ENCODE measurements at places on chromosomes 16 and 17. TPM values are rescaled to one million over a fixed set of nuclear protein-coding genes. Genes with fewer than 3 reads are reported as not detected.

KCNJ12 gene
- polyA plus RNA-seq: 8.0 TPM

DNA sequence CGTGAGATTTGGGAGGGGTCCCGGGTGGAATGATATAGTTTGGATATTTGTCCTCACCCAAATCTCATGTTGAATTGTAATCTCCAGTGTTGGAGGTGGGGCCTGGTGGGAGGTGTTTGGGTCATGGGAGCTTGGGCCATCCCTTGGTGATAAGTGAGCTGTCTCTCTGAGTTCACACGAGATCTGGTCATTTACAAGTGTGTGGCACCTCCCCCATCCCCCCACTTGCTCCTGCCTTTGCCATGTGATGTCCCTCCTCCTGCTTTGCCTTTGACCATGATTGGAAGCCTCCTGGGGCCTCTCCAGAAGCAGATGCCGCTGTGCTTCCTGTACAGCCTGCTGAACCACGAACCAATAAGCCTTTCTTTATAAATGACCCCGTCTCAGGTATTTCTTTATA is 21.3 kb upstream of the BAIAP2 start:
- no peak for DNase-seq

TSPOAP1 gene
- 41.1 TPM for polyA plus RNA-seq

GRCh38 chr17:77734371-77735080 is 224.0 kb upstream of the TNRC6C start:
- no peak for DNase-seq

DPEP3 gene
- polyA plus RNA-seq: 0.11 TPM

- DNase-seq: no peak
Measured at GRCh38 chr17:1490643-1491442, 1.6 kb downstream of the MYO1C start.

GRCh38 chr17:65633988-65634387 is 72.5 kb upstream of the AXIN2 start:
- no peak for DNase-seq

GRCh38 chr17:30519707-30520106 is 42.5 kb downstream of the GOSR1 start:
- no peak for DNase-seq

DNA sequence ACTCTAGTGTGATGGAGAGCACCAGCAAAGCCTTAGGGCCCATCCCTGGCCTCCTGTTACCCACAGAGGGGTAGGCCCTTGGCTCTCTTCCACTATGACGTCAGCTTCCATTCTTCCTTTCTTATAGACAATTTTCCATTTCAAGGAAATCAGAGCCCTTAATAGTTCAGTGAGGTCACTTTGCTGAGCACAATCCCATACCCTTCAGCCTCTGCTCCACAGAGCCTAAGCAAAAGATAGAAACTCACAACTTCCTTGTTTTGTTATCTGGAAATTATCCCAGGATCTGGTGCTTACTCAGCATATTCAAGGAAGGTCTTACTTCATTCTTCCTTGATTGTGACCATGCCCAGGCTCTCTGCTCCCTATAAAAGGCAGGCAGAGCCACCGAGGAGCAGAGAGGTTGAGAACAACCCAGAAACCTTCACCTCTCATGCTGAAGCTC is at the start of gene CCL8:
Gene CCL8 (plus strand): TSS at position 397 of the 445 bp plus-strand sequence. CDS start 67 bp downstream, outside the sequence.
- no peak for DNase-seq

KRTAP2-1 gene
- polyA plus RNA-seq: not detected

DNA sequence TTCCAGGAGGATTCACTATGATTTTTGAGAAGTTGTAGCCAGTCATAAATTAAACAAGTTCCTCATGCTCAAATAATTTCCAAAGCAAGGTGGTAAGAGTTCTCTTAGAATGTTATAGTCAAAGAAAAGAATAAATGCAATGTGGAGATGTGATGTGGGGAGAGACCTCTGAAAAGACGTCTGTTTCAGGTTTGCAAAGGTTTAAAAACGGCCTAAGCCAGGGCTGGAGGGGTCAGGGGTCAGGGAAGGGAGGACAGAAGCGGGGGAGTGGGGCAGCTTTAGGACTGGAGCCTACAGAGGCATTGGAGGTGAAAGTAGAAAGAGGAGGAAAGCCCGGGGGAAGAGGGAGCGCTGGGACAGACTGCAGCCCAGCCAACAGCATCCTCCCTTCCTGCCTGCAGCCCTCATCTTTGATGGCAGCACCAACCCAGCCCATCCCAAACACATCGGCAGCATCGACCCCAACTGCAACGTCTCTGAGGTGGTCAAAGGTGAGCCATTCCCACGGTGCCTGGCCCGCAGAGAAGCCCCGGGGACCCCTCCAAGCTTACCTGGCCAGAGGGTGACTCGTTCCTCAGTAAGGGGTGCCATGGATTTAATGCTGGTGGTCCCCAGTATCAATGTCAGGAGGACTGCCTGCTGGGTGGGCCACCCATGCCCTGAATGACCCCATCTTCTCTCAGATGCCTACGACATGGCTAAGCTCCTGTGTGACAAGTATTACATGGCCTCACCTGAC is 11.4 kb downstream of the PDK2 start:
- no peak for DNase-seq

KRT27 gene
- polyA plus RNA-seq: not detected

KRTAP3-2 gene
- polyA plus RNA-seq: not detected

DNA sequence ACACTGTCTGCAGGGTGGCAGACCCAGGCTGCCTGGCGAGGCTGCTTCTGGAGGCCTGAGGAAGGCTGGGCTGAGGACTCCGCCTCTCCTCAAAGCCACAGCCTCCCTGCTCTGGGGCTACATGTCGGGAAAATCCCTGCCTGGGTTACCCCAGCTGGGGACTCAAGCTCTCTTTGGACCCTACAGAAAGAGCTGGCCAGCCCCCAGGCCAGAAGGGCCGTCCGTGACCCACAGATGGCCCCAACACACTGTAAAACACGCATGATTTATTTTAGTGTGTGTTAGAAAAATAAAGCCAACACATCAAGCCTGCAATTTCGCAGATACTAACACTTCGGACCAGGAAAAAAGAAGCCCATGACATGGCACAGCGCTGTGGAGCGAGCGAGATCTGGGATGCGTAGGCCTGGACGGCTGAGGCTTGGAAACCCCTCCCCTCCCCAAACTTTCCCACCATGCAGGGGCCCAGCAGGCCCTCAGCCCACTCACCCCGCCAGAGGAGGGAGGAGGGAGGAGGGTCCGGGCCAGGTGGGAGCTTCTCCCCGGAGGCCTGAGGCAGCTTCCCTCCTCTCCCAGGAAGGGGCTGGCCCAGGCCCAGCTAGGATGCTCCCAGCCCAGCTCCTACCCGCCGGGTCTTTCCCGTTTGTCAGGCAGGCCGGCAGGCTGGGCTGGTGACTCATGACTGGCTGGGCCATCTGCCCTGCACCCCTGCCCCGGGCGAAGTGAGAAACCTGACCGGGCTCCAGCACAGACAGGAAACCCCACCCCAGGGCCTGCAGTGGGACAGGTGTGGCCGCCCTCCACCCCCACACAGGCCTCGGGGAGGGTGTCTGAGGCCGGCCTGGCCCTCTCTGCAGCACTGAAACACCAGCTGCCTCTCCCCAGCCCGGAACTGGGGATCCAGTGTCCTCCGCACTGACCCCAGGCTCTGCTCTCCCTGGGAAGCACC is 34.1 kb upstream of the SLC38A10 start:
- no peak for DNase-seq

- no peak for DNase-seq
Measured at GRCh38 chr16:11597235-11598095, 10.7 kb upstream of the LITAF start.

DNA sequence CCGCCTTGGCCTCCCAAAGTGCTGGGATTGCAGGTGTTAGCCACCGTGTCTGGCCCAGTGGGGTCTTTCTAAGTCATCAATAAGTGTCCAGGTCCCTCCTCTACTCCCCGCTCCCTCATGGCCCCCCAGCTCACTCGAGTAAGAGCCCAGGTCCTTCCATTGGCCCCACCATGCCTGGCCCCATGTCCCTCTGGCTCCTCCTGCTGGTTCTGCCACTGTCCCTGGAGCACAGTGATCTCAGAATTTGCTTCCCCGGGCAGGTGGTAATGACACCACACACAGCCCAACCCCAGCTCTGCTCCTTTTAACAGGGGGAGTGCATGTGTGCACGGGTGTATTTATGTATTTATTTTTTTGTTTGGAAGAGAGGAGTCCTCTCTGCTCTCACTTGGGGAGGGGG is 19.6 kb downstream of the MGAT5B start:
- DNase-seq: no peak

GRCh38 chr16:86941731-86942130 is 363.4 kb downstream of the FOXL1 start:
- no peak for DNase-seq

DNA sequence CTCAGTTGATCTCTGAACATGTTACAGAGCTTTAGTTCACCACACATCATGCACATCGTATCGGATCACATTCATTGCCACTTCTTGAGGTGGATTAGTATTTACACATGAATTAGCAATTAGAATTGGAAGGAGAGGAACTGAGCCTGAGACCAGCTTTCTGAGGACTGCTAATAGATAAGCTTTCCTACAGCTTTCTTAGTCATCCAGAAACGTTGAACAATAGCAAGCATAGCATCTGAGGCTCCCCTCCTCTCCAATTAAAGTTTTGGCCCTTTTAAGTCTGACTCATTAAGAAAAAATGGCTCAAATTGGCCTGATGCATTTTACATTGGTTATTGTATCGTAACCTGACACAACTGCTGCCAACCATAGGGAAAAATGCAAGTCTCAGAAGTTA is 1130.4 kb downstream of the CDH8 start:
- no peak for DNase-seq

- no peak for DNase-seq
Measured at GRCh38 chr16:54986409-54986808, 55.7 kb downstream of the IRX5 start.

DNA sequence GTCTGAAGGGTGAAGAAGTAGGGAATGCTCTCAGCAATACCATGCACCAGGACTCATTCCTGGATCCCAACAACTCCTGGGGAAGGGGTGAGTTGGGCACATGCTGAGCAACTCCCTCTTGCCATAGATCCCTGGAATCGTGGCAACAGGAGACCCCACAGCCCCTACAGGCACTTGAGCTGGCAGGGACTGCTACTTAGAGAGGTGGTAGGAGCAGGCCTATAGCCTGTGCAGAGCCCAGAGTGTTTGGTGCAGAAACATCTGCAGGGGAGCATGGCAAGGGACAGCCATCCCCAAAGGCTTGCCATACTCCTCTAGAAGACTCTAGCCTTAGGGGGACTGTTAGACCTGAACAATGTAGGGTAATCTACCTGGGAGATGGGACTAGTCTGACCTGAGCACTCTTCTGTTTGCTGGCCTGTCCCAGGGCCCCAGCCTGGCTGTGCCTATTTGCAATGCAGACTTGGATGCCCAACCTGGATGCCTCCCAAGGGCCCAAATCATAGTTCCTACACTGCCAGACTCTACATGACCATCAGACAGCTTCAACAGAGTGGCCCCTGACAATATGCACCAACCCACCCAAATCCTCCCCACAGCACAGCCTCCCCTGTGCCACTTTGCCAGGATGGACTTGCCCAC is 568.6 kb upstream of the KIF2B start:
- no peak for DNase-seq

PTGES3L gene
- 1.9 TPM for polyA plus RNA-seq

MTMR4 gene
- polyA plus RNA-seq: 45.8 TPM

GRCh38 chr17:17505610-17506171 is 9.5 kb upstream of the RASD1 start:
- DNase-seq: no peak

DNA sequence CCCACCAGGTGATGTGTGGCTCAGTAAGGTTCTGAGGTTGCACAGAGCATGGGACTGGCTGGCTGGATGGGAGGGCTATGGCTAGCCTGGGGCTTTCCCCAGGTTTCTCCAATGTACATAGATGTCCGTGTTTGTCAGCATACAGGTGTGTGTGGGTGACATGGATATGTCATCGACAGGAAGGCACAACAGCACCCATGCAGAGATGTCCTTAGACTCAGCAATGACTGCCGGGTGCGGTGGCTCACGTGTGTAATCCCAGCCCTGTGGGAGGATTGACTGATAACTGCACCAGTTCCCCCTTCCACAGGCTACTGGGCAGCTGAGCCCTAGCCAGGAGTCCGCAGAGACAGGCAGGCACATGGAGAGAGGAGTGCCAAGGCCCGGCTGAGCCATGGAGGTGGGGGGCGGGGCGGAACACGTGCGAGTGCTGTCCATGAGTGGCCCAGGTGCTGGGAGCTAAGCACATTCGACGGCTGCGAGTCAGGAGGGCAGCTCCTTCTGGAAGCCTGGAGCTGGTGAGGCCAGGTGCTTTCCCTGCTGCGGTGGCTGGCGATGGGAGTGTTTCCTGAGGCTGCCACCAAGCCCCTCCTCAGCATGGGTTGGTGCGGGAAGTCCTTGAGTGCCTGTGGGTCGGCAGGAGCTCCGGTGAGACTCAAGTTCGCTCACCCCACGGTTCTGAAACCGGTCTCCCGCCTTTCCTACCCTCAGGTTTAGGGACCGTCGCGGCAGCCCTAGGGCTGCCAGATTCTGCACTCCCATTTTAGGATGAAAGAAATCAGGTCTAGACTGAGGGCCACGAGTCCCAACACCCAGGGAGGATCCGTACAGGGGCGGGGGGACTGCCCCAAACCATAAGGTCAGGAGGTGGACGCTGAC is 858 bp upstream of the ASPSCR1 start:
- no peak for DNase-seq

- DNase-seq: no peak
Measured at GRCh38 chr16:84585886-84586285, 32.0 kb downstream of the COTL1 start.

DNA sequence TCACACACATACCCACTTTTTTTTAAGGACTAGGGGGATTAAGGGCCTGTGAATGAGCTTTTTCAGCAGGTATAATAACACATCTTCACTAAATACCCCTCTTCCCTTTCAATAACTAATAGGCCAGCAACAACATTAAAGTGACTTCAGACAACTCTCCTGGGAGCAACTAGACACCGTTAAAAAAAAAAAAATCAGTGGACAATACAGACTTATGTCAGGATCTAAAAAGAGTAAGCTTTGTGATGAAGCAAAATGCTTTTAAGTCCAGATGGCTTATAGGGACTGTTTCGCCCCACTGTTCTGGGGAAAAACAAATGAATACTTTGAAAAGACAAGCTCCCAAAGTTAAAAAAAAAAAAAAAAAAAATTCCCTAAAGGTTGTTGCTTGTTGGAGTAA is 29.0 kb downstream of the SPAG9 start:
- DNase-seq: no peak

- DNase-seq: no peak
Measured at GRCh38 chr16:16158741-16159374, 64.4 kb downstream of the ABCC6 start.

GRCh38 chr16:802914-803753 is 2.6 kb upstream of the GNG13 start:
- DNase-seq: no peak

WSB1 gene
- polyA plus RNA-seq: 234 TPM

Data from right renal cortex interstitium (tissue), 3 donors.